Activated CD4-positive, CD25-positive, alpha-beta regulatory T cell treated with anti-CD3 and anti-CD28 coated beads, Interleukin-2, amount 50 U/mL, for 72 hours (primary cell): ENCODE measurements at places on chromosomes 7 and 10.

DNA sequence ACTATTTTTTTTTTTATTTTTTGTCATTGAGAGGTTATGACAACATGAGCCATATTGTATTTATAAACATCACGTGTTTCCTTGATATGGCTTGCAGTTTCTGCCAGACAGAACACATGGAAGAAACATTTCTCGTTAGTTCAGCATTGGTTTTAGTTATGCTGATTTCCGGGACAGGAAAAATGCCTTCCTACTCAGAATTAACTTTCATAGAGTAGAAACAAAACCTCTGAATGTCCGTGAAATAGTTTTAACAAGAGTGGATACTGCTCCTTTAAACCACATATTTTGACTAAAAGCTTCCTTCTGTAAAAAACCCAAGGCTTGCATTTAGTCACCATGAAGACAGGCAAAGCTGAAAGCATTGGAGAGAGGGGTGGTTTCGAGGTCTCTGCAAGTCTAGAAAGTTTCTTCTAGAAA, 240.4 kb downstream of the KIAA1217 start:
- no peak for DNase-seq

DNA sequence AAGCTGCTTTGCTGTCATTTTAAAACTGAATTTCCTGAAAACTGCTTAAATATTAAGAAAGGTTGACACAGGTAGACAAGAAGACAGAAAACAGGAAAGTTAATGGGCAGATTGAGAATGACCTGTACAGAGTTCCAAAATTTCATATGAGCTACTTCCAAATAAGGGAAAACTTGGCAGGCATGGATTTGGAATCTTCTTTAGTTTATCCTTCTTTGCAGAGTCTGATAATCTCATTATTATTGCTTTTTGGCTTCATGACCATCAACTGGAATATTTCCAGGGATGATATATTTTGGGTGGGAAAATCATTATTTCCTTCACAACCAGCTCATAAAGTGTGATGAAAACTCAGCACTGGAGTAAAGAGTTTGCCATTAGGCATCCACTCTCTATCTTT, 346.5 kb upstream of the NPVF start:
- DNase-seq: no peak

DNA sequence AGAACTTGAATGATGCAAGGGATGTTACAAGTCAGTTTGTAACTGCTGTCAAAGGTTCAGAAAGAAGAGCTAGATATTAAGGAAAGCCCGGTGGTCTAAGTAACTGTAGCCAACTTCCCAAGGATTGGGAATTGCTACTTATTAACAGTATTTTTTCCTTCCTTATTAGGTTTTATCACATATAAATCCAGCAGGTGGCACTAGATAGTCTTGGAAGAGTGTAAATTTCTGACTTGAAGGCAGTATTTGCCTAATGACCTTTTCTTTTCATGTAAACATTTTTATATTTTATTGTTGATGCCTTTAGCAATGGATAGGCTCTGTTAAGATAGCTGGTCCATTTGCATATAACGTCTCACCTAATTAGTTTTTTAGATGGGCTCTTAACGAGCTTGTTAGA, 51.2 kb downstream of the ANLN start:
- no peak for DNase-seq

DNA sequence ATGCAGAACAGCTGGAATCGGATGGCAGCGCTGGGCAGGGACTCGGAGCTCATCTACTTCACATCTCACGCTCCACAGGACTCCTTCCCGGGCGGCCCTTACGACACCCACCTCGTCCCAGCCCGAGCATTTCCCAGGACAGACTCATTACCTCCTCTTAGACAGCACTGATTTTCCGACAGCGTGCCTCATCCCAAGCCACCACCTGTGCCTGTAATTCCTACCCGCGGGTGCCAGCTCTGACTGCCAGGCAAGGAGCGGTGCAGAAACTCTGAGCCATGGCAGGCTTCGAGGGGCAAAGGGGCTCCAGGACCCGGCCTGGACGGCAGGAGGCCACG, 25.6 kb downstream of the GPER1 start:
- DNase-seq: no peak

DNA sequence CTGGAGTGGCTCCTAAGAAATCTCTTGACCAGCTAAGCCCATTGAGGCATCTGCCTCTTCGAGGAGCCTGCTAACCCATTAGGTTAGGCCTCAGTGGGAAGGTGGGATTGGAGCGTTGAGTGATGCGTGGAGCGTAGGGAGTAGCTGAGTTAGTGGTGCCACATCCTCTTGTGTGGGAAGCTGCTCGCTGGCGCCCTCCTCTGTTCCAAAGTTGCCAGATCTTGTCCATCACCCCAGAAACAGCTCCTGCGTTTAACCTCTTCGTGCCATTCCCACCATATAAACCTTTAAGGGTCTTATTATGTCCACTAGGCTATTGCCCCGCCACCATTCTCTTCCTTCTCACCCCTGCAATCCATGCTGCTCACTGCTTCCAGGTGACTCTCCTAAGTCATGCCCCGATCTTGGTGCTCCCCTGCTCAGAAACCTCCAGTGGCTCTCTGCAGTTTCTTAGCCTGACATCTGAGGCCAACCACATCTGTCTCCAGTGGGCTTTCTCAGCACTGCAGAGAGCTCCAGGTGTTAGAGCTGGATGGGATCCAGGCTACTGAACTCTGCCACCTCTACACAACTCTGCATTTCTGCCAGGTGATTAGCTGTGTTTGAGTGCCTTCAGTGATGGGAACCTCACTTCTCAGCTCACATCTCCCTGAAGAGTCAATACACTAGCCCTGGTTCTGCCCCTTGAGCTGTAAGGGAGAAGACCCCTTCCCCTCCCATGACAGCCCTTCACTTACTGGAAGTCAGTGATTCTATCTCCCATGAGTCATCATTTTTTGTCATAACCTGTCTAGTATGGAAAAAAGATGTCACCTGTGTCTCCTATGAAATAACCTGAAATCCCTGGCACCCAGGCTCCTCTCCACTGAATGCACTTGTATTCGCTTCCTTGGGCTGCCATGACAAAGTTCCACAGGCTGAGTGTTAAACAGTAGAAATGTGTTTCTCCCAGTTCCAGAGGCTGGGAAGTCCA, 65.0 kb upstream of the FGFR2 start:
- no peak for DNase-seq

DNA sequence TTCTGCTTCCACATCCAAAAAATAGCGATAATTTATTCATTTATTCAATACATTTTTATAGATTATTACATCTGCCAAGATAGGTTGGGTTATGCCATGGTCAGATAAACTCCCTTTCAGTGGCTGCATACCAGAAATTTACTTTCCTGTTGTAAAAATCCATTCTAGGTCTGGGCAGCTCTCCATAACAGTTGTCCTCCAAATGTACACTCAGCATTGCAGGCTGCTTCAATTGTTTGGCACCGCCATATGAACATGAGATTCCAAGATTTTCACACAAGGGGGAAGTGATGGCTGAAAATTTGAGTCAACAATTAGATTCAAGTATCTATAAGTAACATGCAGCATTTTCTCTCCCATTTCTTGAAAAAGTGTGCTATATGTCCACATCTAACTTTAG, 568.7 kb downstream of the ETV1 start:
- no peak for DNase-seq
